HuH-7.5 (cell line): ENCODE measurements at places on chromosomes 6 and 20.

DNA sequence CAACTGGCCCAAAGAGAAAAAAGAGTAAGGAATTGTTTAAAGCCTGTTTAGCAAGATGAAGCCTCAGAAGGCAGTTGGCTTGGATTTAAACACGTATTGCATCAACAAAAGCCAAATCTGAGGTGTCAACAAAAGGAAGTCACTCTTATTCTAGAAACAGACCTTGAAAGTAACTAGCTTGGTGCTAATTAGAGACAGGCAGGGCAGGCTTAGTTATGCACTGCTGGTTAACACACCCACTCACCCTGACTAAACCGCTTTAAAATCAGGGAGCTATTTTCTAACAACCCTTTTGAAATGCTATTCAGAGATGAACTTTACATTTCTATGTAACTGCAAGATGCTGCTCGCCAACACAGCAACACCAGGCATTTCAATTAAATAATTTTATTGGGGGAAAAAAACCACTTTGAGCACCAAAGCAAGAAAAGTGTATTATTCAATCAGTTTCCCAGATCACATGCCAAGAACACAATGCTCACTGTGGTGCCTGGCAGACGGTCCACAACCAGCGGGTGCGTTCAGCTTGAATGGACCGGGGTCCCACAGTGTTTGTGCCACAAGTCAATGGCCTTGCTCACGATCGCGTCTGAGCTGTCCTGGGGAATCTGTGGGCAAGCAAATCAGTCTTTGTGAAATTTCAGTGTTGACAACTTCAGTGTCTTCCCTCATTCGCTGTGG is 23.6 kb downstream of the TBC1D7 start:
- DNase-seq: no peak

DNA sequence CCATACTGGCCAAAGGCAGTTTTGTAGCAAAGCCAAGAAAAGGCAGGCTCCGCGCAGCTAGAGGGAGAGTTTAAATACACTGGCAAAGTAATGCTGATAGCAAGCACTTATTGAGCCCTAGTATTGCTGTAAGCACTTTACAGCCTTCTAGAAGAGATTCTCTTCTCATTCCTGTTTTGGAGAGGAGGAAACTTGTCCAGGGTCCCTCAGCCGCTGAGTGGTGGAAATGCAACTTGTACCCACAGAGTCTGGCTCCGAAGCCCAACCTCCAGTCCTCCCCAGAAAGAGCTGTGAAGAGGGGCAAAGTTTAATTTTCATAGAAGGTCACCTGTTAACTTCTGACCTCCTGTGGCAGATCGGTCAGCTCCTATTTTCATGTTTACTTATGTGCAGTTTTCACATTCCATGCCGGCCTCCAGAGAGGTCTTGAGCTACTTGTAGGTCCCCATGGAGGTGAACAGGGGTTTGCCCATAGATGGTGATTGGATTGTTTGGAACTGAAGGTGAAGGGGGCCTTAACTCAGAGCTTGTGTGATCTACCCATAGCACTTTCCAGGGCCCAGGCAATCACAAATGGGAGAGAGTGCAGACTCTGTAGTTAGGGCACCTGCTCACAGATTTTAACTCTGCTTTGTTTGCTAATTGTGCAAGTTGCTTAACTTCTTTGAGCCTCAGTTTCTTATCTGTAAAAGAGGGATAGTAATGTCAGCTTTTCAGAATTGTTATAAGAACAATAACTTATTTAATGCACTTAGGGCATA is 70.7 kb downstream of the LYRM2 start:
- DNase-seq: peak; percentile 20

DNA sequence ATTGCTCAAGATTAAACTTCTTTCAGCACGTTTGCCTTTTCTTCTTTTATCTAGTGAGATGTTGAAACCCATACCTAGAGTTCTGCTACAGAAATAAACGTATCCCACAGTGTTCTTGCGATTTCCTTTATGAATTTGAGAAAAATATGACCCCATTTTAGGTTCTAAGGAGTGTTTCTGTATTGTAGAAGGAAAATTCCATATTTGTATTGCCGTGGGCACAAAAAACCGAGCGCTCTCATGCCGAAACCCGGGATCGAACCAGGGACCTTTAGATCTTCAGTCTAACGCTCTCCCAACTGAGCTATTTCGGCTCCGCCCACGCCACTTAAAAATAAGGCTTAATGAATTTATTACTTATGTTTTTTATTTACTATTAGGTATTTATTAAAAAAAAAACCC is 23.7 kb downstream of the ZNF311 start:
- DNase-seq: no peak

- DNase-seq: no peak
Observed at GRCh38 chr6:30443657-30444450, 45.5 kb upstream of the HLA-E start.

DNA sequence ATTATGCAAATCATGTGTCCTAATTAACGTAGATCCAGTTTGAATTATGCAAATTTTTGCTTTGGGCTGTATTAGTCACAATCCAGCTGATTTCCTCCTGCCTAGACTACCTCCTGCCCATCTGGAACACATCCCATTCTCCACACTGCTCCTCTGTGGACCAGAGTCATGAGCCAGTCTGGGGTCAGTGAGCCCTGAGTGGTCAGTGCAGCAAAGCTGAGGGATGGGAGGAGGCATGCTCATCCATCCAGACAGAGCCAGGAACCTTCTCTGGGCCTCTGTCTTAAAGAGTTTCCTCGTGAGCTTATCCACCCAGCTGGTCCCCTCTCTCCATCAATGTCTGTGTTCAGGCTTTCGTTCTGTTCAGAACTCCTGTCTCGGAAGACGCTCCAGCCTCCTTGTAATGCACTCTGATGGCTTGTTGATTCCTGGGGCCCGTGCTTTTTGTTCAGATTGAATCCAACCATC is 747.8 kb downstream of the PTPRT start:
- DNase-seq: no peak

DNA sequence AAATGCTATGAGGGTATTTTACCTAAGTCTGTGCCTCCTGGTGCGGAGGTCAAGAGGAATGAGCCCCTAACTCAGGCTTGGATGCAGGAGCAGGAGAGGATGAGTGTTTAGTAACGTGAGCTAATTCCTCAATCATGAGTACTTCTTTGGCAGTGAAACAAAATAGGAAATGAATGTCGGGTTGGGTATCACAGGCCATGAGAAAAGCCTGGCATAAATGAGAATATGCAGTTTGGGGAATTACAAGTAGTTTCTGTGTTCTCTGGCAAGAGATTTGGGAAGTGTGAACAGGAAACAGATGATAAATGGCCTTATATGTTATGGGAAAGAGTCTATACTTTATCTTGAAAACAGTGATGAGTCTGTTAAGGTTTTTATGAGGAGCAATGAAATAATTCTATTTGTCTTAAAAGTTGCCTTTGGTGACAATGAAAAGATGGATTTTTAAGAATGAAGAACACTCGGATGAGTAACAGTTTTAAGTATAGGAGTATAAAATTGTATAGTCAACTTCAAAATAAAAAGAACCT is 59.0 kb upstream of the RNF146 start:
- no peak for DNase-seq

- peak; percentile 3 for DNase-seq
Observed at GRCh38 chr6:95431637-95432228, 145.6 kb upstream of the MANEA start.

GRCh38 chr20:5734602-5735001 is 15.6 kb upstream of the SHLD1 start:
- DNase-seq: no peak

GRCh38 chr6:158006821-158007570 is 25.3 kb downstream of the SYNJ2 start:
- no peak for DNase-seq

GRCh38 chr6:122683989-122684651 is 73.9 kb downstream of the PKIB start:
- no peak for DNase-seq

- no peak for DNase-seq
Observed at GRCh38 chr6:92589996-92590395, 829.4 kb downstream of the EPHA7 start.

- DNase-seq: no peak
Observed at GRCh38 chr6:90146921-90147649, 149.6 kb downstream of the BACH2 start.

DNA sequence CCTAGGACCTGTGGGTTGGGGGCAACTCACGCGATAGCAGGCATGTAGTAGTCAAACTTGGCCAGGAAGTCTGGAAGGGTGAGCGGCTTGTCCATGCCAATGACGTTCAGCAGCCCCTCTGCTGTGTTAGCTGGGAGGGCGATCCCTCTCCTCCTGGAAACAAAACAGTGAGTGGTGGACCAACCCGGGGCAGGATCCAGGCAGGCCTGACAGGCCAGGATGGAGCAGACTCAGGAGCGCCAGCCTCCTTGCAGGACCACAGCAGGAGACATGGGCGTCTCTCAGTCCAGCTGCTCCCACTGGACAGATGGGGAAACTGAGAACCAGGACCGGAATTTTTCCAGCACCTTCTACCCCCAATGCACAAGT is 22.5 kb downstream of the ADA start:
- DNase-seq: no peak

- no peak for DNase-seq
Observed at GRCh38 chr6:17902974-17903373, 84.5 kb downstream of the KIF13A start.

GRCh38 chr6:42007286-42008137 is 42.8 kb upstream of the TAF8 start:
- DNase-seq: no peak

GRCh38 chr6:56659721-56660380 is 17.2 kb upstream of the DST start:
- DNase-seq: no peak

DNA sequence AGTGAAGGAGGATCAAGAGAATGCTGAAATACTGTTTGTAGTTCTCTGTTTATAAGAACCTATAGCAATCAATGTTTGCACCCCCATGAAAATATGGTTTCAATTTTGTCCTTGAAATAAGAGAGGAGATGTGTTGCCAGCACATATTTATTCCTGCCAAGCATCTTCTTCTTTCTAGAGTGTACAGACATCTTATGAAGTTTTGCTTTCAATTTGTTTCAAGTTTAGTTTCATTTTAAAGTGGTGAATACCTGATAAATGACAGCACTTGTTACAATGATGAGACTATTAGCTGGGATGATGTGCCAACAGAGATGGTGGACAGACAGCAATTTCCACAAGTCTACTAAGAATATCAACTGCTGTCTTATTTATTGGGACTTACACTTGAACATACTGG is 39.2 kb upstream of the CENPW start:
- no peak for DNase-seq

DNA sequence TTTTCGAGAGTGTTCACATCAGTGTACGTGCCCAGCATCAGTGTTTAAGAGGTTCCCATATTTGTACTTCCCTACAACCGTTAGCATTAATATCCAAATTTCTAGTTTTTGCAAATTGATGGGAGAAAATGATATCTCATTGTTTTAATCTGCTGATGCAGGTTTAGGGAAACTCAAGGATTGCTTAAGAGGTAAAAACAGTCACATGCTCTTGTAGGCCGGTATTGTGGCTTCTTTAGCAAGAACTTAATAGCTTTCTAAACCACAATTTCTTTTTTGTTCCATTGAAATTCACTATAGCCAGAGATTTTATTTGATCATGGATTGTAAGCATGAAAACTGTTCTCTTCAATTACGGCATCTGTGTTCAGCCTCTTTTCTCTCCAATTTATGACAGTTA is 29.5 kb downstream of the BEND6 start:
- no peak for DNase-seq

- DNase-seq: no peak
Observed at GRCh38 chr20:2485661-2486060, 15.1 kb upstream of the SNRPB start.

- DNase-seq: no peak
Observed at GRCh38 chr6:104509355-104509754, 350.4 kb downstream of the HACE1 start.

DNA sequence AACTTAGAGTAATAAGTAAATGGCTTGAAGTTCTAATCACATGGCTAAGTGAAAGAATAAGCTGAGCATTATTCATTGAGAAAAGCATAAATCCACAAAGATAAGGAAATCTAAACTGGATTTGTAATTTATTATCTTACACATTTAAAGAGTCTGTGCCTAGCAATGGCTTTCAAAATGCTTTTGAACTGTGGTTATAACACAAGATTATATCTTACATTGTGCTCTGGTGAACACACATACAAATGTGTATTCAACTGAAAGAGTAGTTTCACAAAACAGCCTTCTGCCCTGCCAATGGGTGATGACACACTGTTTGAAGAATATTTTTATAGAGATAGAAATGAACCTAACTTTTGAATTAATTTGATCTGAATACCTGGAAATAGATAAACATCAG is 83.3 kb downstream of the AFDN start:
- DNase-seq: no peak

- DNase-seq: no peak
Observed at GRCh38 chr6:111565326-111566221, 40.1 kb downstream of the TRAF3IP2 start.

DNA sequence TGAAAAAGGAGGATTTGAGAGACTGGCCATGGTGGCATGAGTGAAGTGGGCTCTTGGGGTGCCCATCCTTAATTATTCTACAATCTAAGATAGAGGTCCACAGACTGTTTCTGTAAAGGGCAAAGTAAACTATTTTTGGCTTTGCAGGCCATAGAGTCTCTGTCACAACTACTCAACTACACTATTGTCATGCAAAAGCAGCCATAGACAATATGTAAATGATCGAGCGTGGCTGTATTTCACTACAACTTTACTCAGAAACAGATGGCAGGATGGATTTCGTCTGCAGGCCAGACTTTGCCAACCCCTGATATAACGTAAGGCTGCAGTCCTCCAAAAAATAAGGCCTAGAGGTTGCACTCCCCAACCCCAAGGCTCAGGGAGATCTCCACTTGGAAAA is 58.2 kb upstream of the NAA20 start:
- DNase-seq: no peak

- no peak for DNase-seq
Observed at GRCh38 chr6:116287689-116288282, 8.1 kb upstream of the TSPYL1 start.

- no peak for DNase-seq
Observed at GRCh38 chr6:12343440-12344162, 53.4 kb downstream of the EDN1 start.

DNA sequence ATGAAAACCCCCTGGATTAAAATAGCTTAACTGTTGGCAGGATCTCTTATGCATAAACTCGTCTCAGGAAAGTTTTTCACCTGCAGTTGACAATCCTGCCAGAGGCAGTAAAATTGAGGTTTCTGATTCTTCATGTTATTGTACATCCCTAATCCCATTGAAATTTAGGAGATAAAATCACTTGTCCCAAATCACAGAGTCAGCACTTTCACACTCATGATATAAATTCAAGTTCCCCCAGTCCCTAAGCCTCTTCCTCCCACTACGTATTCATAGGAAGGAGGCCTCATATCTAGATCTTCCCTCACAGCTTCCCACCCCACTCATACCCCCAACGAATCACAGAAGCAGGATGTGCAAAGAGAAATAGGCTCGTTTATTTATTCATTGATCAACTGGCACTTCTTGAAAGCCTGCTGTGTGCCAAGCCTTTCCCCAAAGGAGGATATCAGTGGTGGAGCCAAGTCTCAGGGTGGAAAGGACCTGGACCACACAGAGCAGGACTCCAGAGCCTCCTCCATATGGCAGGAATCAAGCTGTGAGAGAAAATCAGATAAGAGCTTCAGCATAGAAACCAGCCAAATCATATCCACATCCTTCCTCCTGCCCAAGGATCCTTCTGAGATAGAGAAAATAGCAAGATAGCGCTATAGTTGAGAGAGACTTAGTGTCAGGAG is 2.3 kb downstream of the SLPI start:
- no peak for DNase-seq
